ENCODE measurements at places on chromosomes 6 and 20. TPM values are rescaled to one million over a fixed set of nuclear protein-coding genes. Genes with fewer than 3 reads are reported as not detected.

SIGLEC1 gene
- total RNA-seq = 0.32 TPM

SMOC2 gene
- 167 TPM for total RNA-seq

COL10A1 gene
- total RNA-seq = not detected

TCP11 gene
- total RNA-seq = 33.3 TPM

MTFR2 gene
- total RNA-seq = 2.9 TPM

ZNF165 gene
- 1.3 TPM for total RNA-seq

NR2E1 gene
- not detected for total RNA-seq

RWDD1 gene
- total RNA-seq = 26.7 TPM

ATP6V1G2 gene
- total RNA-seq = 0.74 TPM

INSM1 gene
- 1.5 TPM for total RNA-seq

LY6G6D gene
- total RNA-seq = not detected

TINAG gene
- not detected for total RNA-seq

ADGRF5 gene
- 16.1 TPM for total RNA-seq

WFDC11 gene
- total RNA-seq = not detected
